Ureter (tissue), 1 donor: ENCODE measurements at places on chromosomes 11 and 22. TPM values are rescaled to one million over a fixed set of nuclear protein-coding genes. Genes with fewer than 3 reads are reported as not detected.

Gene PGA5
- total RNA-seq: not detected

Gene KRTAP5-10
- 2.9 TPM for total RNA-seq

Gene XBP1
- 262 TPM for total RNA-seq

DNA sequence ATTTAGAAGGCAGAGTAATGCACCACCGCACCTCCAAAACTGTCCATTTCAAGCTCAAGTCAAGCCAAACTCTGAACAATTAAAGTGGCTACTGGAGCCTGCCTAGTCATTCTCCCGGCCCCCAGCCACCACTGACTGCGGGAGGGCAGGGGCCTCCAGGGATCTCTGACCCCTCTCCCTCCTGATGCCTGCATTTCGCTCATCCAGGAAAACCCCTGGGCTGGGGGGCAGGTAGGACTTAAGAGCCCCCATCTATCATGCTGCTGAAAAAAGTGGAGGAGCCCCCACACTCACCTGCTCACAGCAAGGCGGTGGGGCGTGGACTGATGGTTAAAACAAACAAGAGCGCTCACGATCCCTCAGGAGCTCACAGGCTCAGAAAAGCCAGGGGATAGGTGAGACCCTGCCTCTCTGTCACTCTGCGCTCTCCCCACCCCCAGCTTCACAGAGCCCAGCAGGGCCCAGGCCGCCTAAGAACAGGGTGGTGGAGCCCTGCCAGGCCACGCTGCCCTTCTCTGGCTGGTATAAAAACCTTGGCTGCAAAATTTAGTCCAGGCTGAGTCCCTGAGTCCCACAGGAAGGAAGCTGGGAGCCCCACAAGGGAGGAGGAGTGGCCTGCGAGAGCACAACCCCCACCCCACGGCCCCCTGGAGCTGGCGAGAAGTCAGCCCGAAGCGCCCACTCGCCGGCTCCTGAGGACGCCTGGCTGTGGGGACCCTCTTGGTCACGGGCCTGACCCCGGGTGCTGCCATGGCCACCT is 21.0 kb upstream of the MOB2 start:
- no peak for DNase-seq

GRCh38 chr11:10410844-10411200 is 44.2 kb upstream of the AMPD3 start:
- DNase-seq: no peak

DNA sequence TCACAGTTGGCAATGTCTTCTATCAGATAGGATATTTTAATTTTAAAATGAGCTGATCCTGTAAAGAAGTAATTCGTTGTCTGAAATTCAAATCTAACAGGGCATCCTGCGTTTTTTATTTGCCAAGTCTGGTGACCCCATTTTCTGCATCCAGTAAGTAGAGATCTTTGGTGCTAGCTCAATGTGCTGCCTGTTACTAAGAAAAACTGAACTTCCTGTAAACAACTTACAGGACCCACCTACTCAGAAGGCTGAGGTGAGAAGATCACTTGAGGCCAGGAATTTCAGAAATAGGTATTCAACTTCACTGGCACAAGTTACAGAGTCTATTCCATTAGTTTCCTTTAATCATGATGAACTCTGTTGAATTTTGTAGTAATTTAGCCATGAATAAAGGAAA is 4.0 kb downstream of the ARL14EP start:
- no peak for DNase-seq

- DNase-seq: no peak
Measured at GRCh38 chr11:7501894-7502293, 11.9 kb upstream of the PPFIBP2 start.

DNA sequence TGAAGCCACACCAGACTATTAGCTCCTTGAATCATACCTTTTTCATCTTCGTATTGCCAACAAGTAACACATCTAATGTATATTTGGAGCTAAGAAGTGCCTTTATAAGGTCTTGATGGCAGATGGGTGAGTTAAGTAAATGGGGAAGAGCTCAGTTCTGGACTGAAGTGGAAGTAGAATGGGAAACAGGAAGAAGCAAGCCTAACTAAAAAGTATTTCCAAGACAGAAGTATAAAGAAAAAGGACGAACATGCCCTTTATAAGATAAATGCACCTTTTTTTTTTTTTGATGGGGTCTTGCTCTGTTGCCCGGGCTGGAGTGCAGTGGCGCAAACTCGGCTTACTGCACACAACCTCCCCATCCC is 14.5 kb downstream of the CRTAM start:
- DNase-seq: no peak

GRCh38 chr11:6876914-6877313 is 489 bp downstream of the OR10A4 start:
- no peak for DNase-seq

DNA sequence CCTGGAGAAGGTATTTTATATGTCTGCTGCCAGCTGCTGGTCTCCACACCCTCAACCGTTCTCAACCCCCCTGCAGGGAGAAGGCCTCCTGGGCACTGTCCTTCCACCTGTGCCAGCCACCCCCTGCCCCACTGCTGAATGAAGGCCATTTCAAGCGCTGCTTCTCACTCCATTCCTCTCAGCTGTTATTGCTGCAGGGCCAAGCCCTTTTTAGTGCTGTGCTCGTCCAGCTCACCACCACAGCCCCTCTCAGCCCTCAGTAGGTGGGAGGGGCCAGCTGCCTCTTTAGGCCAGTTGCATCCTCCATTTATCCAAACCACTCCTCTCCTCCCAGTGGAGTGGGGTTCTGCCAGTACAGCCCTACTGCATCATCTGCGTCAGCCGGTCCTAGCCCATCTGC is 1.8 kb upstream of the WBP2NL start:
- DNase-seq: no peak

- DNase-seq: no peak
Measured at GRCh38 chr11:8808226-8808585, 102.8 kb upstream of the AKIP1 start.
